ENCODE measurements at places on chromosomes 5 and 9.

GRCh38 chr5:113673041-113673440 is 159.5 kb downstream of the YTHDC2 start:
- no peak for DNase-seq

DNA sequence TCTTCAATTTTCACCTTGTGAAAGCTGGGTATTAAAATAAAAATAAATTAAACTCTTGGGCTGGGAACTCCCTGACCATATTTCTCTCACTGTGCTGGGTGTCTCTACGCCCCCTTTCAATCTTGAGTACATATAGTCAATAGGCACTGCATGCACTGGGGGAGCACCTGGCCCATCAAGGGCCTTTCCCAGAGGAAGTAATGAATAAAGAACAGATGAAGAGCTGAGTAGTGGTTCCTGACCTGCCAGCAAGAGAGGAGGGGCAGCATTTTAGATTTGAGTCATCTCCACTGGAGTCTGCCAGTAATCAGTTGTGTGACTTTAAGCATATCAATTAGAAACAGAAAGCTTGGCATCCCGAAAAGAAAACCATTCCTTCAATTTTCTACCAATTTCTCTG is 6.2 kb downstream of the MAPKAP1 start:
- no peak for DNase-seq

- DNase-seq, result no peak
Measured at GRCh38 chr5:163506095-163506457, 657 bp downstream of the MAT2B start.

DNA sequence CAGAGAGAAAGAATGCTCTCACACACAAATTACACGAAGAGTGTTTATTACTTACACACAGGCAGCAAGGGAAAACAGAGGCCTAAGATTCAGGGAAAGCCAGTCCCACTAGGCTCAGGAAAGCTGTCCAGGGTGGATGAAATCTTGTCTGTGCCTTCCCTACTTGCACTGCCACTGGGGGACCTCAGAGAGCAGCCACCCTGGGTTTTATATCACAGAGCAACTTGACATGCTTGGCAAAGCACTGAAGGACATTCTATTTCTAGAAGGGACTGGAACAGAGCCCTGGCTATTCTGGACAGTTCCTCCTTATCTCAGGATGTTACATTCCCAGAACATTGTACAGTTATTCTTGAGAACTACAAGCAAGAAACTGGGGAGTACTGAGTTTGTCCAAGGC is 7.5 kb upstream of the PRSS3 start:
- no peak for DNase-seq

GRCh38 chr5:134249469-134250379 is 23.9 kb upstream of the PPP2CA start:
- no peak for DNase-seq

DNA sequence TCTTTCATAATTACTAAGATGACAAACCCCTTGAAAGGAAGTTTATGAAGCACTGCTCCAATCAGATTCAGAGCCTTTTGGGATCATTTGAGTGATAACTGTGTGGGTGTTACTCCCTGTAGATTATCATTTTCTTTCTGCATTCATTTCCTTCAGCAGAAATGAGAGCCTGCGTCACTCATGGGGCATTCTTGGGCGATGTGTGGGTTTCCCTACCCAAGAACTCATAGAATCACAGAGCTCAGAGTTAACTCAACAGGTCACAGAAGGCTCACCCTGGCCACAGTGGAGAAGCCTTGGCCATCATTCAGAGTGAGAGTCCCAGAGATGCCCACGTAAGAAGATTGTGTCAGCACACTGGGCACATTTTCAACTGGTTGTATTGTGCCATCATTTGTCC is 401.9 kb downstream of the TLE4 start:
- DNase-seq, result no peak

- DNase-seq, result peak; percentile 45
Measured at GRCh38 chr9:35748858-35749514, at the start of the genes GBA2 and RGP1. TSS of gene GBA2 (minus strand) at chr9:35749228. CDS start at chr9:35748704, 524 bp downstream. TSS of gene RGP1 (plus strand) at chr9:35749287. CDS start at chr9:35749756, 469 bp downstream.

DNA sequence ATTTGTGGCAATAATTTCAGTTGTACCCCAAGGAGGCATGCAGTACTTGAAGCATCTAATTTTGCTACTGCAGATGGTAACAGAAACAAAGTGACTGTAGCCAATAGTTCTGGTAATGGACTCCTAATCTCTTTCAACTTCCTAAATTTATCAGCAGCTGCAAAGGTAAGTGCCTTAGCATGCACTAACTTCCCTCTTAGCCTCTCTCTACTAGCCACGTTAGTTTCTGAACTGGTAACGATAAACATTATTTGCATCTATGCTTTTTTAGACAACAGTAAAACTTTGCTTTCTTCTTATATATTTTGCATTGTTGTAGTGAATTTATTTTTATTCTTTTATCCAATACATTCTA is 6.2 kb upstream of the CKS2 start:
- no peak for DNase-seq

DNA sequence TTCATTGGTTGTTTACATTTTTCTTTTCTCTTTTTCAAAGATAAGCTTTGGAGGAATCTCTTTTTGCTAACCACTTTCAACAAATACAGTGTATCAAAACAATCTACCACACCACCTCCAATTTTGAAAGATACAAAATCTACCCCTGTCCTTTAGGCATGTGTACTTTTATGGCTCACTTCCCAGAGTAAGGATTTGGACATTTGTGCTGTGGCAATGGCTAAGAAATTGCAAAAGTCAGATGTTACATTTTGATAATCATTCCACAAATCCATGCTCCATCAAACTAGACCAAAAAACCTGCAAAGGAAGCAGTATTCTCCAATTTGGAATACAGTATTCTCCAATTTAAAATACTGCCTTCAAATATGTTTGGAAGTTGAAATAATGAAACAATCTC is 204.9 kb downstream of the MCTP1 start:
- DNase-seq, result no peak

GRCh38 chr5:123710031-123710430 is 198.1 kb downstream of the CSNK1G3 start:
- DNase-seq, result no peak

DNA sequence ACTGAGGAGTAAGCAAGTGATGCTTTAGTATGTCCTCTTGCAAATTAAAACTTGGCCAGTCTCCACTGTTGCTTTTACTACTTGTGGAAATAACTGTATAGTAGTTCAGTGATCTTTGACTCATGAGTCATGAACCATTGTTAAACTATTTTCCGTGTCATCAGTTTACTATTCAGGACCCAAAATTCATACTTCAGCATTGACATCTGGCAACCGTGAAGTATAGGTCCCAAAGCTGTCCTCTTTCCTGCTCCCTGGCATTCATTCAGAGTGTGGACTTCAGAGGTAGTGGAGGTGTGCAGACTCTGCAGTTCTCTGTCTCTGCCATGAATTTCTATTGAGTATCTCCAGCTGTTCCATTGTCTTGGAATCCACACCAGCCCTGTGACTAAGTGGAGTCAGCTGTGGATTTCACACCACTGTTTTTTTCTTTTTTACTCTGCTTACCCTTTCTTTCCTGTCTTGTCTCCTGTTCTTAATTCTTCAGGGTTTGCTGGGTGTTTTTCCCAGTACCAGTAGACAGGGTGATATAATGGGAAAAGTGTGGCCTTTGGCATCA is 7.5 kb downstream of the TDRD7 start:
- no peak for DNase-seq

DNA sequence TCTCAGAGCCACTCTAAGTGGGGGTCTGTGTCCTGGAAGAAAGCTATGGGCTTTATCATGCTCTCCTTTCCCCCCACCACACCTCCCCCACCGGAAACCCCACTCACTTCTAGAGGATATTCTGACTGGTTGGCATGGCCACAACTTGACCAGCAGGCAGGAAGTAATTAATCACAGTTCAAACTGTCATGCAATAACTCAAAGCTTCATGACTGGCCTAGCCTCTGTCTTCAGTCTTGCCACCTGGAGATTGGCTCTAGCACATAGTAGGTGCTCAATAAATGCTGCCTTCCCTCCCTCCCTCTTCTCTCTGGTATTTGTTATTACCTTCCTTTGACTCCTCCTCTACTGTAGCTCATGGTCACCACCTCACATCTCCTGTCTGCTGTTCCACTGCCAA is 124.7 kb downstream of the GABBR2 start:
- DNase-seq, result peak; percentile 45

DNA sequence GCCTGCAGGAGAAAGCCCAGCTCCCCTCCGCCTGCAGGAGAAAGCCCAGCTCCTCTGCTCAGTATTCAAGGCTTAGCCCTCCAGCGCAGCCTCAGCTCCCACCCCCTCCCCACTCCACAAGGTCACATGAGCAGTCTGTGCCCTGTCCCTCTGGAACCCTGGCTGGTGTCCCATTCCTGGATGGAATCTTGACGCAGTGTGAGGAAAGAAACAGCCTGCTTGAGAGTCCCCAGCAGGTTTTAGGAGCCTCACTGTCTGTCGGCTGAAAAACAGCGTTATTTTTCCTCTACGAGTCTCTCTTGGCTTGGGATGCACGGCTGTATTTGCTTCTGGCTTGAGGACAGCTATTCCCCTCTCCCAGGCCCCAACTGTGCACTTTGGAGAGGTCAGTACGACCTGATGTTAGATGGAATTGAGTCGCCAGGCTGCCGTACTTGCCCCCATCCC is 210.1 kb upstream of the TRIM32 start:
- no peak for DNase-seq

DNA sequence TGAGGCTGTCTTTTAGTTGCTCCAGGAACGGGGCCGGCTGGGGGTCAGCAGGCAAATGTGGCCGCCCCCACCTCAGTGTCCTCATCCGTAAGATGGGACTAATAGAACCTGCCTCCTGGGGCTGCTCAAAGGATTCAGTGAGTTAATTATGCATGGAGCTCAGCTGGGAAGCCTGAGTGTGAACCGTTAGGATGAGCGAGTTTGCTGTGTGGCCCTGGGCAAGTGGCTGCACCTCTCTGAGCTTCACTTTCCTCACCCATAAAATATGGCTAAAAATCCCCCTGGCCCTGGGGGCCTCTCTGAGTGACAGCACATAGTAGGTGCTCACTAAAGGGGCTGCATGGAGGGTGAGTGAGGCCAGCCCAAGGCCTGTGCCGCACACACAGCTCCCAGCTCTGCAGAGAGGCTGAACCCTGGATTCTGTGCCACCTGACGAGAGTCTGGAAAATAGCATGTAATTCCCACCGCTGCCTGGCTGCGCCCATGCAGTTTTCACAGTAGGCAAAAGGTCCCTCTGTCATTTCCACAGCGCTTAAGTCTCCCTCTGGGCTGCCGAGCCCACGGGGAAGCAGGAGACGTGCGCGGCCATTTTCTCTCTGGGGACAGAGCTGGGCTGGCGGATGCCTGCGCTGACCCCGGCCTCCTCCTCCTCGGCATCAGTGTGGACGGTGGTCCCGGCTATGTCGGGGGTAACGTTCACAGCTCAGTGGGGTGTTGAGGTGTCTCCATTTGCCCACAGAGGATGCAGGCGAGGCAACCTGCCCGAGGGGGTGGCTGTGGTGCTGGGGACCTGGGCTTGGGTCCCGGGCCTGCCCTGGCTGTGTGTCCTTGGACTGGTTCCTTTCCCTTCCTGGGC is 18.2 kb downstream of the ASS1 start:
- no peak for DNase-seq

DNA sequence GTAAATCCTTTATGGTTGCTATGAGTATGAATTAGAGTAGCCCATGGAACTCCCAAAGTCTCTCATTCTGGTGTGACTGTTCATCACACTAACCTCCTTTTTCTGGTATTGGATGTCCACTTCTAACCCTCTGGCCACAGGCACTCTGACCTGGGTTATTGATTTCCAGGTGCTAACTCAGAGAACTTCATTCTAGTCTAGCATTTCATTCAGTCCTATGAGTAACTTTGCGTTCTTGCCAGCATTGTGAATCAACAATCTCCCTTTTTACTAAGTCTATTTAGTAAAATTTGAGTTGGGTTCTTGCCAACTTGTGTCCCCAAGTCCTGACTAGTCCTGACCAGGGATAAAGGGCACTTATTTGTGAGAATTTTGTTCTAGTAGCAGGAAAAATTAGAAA is 103.5 kb downstream of the SNX18 start:
- no peak for DNase-seq

DNA sequence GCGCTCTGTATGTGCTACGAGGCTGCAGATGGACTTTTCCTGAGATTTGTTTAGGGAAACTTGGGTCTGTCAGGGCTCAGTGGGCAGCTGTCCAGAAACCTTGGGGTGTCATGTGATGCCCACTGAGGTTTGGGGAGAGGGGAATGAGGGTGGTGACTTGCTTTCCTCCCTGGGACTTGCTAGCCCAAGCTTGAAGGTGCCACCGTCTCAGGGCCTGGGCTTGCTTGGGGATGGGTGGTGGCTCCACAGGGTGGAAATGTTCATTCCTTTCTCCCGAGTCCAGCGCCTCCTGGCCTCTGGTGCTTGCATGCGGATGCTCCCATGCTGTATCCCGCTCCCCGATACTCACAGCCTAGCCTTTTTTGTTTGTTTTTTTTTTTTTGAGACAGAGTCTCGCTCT is 33.3 kb downstream of the ZNF618 start:
- DNase-seq, result no peak

DNA sequence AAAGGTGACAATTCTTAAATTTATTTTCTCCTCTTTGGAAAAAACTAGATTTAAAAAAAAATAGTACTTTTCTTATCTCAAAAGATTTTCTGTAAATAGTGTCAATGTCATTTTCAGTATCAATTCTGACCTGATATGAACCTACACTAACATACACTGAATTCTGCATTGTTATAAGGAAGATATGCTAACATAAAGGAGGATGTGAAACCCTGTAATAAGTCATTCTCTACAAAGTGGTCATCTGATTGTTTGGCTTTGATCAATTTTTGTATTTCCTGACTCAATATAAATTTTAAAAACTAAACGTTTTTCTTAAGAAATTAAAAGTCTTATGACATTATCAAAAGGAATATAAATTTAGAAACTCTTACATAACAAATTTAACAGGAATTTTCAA is 233.6 kb upstream of the EDIL3 start:
- DNase-seq, result no peak

- DNase-seq, result no peak
Measured at GRCh38 chr9:38380230-38380871, 12.2 kb upstream of the ALDH1B1 start.

- no peak for DNase-seq
Measured at GRCh38 chr9:36940881-36941280, 93.2 kb downstream of the PAX5 start.

DNA sequence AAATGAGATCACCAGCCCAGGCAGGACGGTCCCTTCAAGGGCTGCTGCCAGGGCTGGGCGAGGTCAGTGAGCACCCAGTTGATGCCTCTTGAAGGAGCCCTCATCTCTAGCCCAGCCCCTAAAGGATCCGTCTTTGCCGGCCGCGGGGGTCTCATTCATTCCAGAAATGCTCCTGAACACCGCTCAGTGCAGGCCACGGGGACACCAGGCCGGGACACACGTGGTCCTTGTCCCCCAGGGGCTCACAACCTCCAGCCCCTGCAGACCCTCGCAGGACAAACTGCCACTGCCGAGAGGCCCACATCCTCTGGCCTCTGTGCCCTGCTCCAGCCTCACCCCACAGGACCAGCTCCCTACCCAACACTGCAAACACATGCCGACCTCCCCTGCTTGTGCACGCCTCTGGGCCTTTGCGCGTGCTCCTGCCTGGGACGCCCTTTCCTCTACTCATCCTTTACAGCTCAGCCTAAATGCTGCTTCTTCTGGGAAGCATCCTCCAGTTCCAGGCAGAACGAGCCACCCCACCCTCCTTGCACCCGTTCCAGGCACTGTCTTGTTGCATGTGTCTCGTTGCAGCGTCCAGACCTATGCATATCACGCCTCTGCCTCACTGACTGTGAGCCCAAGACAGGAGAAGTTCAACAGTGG is 10.3 kb upstream of the LAMC3 start:
- DNase-seq, result no peak

All from T-helper 1 cell (primary cell).